ENCODE measurements at places on chromosomes 16 and 17. TPM values are rescaled to one million over a fixed set of nuclear protein-coding genes. Genes with fewer than 3 reads are reported as not detected.

The CCDC200 gene
- total RNA-seq, result 0.64 TPM

The FGF11 gene
- total RNA-seq, result 1.9 TPM

The HS3ST4 gene
- not detected for total RNA-seq

The DBNDD1 gene
- not detected for total RNA-seq

The CSH1 gene
- not detected for total RNA-seq

The ADAD2 gene
- not detected for total RNA-seq

The TSPOAP1 gene
- total RNA-seq, result 246 TPM

The CDR2L gene
- 0.14 TPM for total RNA-seq

The HAP1 gene
- total RNA-seq, result not detected

The RAPGEFL1 gene
- total RNA-seq, result 6.7 TPM

The REXO5 gene
- 6.0 TPM for total RNA-seq

The PPP1R27 gene
- not detected for total RNA-seq

The HSD11B2 gene
- total RNA-seq, result not detected

The ETV4 gene
- not detected for total RNA-seq

The CCL17 gene
- not detected for total RNA-seq

DNA sequence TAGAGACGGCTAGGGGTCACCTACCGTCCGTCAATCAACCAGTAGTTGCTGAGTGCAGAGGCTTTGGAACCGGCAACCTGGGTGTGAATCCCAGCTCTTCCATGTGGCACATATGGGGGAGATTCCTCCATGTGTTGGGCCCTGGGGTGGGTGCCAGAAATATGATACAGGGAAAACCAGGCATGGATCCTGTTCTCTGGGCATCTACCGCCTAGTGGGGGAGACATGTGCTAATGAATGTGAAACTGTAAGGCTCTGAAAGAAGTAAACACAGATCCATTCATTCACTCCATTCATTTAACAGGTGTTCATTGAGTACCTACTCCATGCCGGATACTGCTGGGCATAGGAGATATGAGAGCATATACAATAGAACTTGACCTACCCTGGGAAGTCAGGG is 39.5 kb upstream of the SDK2 start:
- H3K4me1 ChIP-seq, result no peaks in the 10 kb centered on the region
- H3K36me3 ChIP-seq, result no peaks in the 10 kb centered on the region
- H3K27me3 ChIP-seq, result no peaks in the 10 kb centered on the region

DNA sequence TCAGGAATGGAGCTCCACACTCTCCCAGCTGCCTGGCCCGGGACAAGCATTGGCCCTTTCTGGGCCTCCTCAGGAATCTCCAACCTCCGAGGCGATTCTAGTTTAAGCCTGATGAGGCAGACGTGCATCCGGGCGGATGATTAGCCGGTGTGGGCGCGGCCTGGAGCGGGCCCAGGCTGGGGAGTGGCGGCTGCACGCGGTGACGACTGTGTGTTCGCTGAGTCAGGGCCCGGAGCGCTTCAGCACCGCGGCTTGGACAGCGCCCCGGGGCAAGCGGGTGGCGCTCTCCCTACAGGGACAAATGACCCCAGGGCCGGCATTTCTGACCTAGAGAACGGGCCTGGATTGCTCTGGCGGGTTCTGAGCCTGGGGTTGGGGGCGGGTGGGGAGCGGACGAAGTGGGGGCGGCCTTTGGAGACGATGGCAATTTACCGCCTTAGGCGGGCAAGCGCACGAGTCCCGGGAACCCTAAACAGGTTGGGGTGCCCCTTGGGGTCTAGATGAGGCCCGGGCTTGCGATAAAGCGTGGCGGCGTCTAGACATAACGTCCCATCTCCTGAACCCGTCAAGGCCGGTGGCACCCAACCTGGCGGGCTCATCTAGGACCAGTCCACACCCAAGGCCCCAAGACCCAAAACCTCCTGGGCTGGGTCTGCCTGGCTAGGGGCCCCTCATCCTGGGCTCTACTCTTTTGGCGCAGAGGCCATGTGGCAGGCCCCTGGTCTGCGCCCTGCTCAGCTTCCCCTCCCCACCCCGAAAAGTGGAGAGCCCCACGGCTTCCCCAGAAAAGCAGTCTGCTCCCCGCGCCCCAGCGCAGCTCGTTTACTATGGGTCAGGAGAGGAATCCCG is 22.3 kb upstream of the ZNHIT3 start:
- H3K27ac ChIP-seq, result no peak overlapping the region
- peaks cover 12% of the 10 kb centered on the region for H3K27me3 ChIP-seq
- no peaks in the 10 kb centered on the region for H3K36me3 ChIP-seq
- no peak overlapping the region for H3K4me3 ChIP-seq
- DNase-seq, result peak; percentile 43

DNA sequence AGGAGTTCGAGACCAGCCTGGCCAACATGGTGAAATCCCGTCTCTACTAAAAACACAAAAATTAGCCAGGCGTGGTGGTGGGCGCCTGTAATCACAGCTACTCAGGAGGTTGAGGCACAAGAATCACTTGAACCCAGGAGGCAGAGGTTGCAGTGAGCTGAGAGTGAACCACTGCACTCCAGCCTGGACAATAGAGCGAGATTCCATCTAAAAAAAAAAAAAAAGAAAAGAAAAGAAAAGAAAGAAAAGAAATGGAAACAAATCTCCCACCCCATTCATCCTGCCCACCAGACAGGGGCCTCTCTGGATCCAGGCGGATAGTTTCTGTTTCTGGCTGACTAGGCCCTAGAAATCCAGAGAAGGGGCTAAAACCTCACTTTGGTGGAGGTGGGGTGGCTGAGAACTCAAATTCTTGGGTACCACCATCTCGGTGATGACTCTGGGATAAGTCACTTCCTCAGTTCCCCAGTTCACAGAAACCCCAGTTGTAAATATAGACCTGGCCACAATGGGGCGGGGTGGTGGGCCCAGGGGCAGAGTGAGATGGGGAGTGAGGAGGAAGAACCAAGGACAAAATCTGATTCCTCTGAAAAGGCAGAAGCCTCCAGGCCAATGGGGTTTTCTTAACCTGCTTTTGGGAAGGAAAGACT is 22.2 kb downstream of the SOCS1 start:
- H3K36me3 ChIP-seq, result no peaks in the 10 kb centered on the region
- peaks cover 73% of the 10 kb centered on the region for H3K4me1 ChIP-seq
- no peak overlapping the region for H3K4me3 ChIP-seq

- DNase-seq, result no peak
- H3K27ac ChIP-seq, result no peak overlapping the region
- peaks cover 8% of the 10 kb centered on the region for H3K4me1 ChIP-seq
- H3K27me3 ChIP-seq, result no peaks in the 10 kb centered on the region
- H3K36me3 ChIP-seq, result no peaks in the 10 kb centered on the region
- H3K4me3 ChIP-seq, result no peak overlapping the region
Observed at GRCh38 chr17:145671-146541, 8.5 kb downstream of the SCGB1C2 start.

- peaks cover 32% of the 10 kb centered on the region for H3K4me1 ChIP-seq
- H3K36me3 ChIP-seq, result peaks cover 6% of the 10 kb centered on the region
- no peak overlapping the region for H3K4me3 ChIP-seq
- no peaks in the 10 kb centered on the region for H3K27me3 ChIP-seq
- no peak for DNase-seq
- H3K27ac ChIP-seq, result no peak overlapping the region
Observed at GRCh38 chr16:87949071-87949744, 2.0 kb upstream of the BANP start.

DNA sequence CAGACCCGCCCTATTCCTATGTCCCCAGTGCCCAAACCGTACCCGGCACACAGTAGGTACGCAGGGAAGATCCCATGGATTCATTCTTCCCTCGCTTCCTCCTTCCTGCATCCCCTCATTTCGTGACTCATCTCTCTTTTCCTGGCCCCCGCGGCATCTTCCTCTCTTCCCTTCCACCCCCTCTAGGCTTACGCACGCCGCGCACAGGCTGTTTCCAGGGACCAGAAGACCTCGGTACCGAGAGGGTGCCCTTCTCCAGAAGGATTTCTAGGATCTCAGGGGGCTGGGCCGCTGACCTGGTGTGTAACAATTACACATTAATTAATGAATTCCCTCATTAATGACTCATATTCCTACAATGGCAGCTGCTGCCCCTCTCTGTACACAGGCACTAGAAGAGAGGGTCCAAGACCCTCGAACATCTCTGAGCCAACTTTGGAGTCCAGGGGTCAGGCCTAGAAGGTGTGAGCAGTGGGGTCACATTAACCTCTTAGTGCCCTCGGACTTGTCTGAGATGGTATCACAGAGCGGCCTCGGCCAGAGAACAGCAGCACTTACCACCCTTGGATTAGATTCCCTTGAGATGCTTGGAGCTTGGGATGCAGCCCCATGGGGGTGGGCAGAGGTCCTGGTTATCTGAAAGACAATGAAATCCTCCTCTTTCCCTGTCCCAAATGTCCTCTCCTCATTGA is 16.8 kb upstream of the PLLP start:
- H3K4me3 ChIP-seq, result no peak overlapping the region
- peak; percentile 22 for DNase-seq
- H3K36me3 ChIP-seq, result no peaks in the 10 kb centered on the region

DNA sequence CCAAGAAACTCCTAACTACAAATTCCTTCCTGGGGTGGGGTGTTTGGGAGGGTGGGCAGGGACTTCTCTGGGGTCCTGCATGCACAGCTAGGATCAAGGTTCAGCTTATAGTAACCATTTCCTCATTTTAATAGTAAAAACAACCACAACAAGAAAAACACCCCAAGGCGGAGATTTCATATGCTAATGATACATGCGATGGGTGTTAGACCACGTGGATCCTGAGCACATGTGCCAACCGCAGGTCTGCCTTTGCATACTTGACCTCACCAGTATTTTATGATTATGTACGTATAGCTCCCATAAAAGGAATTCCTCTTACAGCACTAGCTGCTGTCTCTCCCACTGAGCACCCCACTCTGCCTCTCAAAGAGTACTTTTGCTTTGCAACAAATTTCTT is 1.9 kb downstream of the KRTAP4-11 start:
- H3K4me3 ChIP-seq, result no peak overlapping the region
- no peaks in the 10 kb centered on the region for H3K36me3 ChIP-seq
- H3K27me3 ChIP-seq, result no peaks in the 10 kb centered on the region
- no peak for DNase-seq
- H3K27ac ChIP-seq, result no peak overlapping the region

GRCh38 chr16:81997738-81998137 is 13.5 kb downstream of the SDR42E1 start:
- no peak overlapping the region for H3K4me3 ChIP-seq
- peaks cover 26% of the 10 kb centered on the region for H3K36me3 ChIP-seq
- H3K27me3 ChIP-seq, result no peaks in the 10 kb centered on the region

GRCh38 chr16:56780646-56781045 is 50.7 kb downstream of the NUP93 start:
- DNase-seq, result peak; percentile 8
- H3K27ac ChIP-seq, result no peak overlapping the region
- H3K36me3 ChIP-seq, result no peaks in the 10 kb centered on the region
- H3K27me3 ChIP-seq, result no peaks in the 10 kb centered on the region

GRCh38 chr17:77133087-77133638 is 7.6 kb upstream of the SEC14L1 start:
- peaks cover 16% of the 10 kb centered on the region for H3K4me1 ChIP-seq
- H3K27me3 ChIP-seq, result no peaks in the 10 kb centered on the region
- no peak overlapping the region for H3K27ac ChIP-seq
- H3K36me3 ChIP-seq, result no peaks in the 10 kb centered on the region
- no peak for DNase-seq

DNA sequence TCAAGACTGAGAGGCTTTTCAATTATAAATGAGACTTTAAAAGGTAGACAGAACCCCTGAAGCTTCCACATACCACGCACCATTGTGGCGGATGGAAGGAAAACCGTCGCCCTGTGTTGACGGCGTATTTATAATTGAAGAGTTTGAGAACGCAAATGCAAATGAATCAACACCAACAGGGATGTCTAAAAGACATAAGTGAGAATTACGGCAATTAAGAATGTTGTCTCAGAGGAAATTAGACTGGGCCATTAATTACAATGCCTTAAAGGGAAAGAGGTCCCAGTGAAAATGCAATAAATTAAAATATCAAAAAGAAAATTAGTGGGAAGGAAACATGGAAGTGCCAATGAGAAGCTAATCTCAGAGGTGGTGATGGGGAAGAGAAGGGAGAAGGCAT is 148.5 kb upstream of the XYLT1 start:
- H3K36me3 ChIP-seq, result no peaks in the 10 kb centered on the region
- H3K27me3 ChIP-seq, result no peaks in the 10 kb centered on the region
- no peaks in the 10 kb centered on the region for H3K4me1 ChIP-seq
- H3K27ac ChIP-seq, result no peak overlapping the region
- no peak overlapping the region for H3K4me3 ChIP-seq
- no peak for DNase-seq

DNA sequence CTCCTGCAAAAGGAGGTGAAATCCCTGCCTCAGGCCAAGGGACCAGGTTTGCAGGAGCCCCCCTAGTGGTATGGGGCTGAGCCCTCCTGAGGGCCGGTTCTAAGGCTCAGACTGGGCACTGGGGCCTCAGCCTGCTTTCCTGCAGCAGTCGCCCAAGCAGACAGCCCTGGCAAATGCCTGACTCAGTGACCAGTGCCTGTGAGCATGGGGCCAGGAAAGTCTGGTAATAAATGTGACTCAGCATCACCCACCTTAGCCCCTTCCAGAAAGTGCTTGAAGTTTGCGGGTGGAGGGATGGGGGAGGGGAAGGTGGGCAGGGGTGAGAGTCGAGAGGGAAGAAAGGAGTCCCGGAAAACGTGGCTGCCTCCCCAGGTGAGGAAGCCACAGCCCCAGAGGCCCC is 2.1 kb downstream of the MC1R start:
- H3K27ac ChIP-seq, result no peak overlapping the region
- peak; percentile 22 for DNase-seq
- H3K36me3 ChIP-seq, result no peaks in the 10 kb centered on the region
- H3K4me1 ChIP-seq, result peaks cover 74% of the 10 kb centered on the region
- H3K4me3 ChIP-seq, result no peak overlapping the region

- no peaks in the 10 kb centered on the region for H3K27me3 ChIP-seq
- peaks cover 4% of the 10 kb centered on the region for H3K36me3 ChIP-seq
- H3K4me1 ChIP-seq, result peaks cover 22% of the 10 kb centered on the region
- no peak overlapping the region for H3K27ac ChIP-seq
- no peak for DNase-seq
- no peak overlapping the region for H3K4me3 ChIP-seq
Observed at GRCh38 chr16:47463771-47464624, 2.9 kb downstream of the PHKB start.

- DNase-seq, result peak; percentile 65
- peak overlapping the region; percentile 91 for H3K27ac ChIP-seq
- H3K36me3 ChIP-seq, result peaks cover 19% of the 10 kb centered on the region
- no peaks in the 10 kb centered on the region for H3K27me3 ChIP-seq
- H3K4me3 ChIP-seq, result no peak overlapping the region
Observed at GRCh38 chr17:8153525-8153956, 1.3 kb upstream of the PER1 start.

- no peaks in the 10 kb centered on the region for H3K27me3 ChIP-seq
- H3K4me1 ChIP-seq, result no peaks in the 10 kb centered on the region
- H3K4me3 ChIP-seq, result no peak overlapping the region
- no peak for DNase-seq
Observed at GRCh38 chr16:6864244-6864643, 468.4 kb upstream of the RBFOX1 start.

- no peaks in the 10 kb centered on the region for H3K27me3 ChIP-seq
- no peak overlapping the region for H3K27ac ChIP-seq
Observed at GRCh38 chr17:65407017-65407416, 154.4 kb downstream of the AXIN2 start.

Measured in natural killer cell (primary cell).